ENCODE measurements at places on chromosomes 5 and 9. TPM values are rescaled to one million over a fixed set of nuclear protein-coding genes. Genes with fewer than 3 reads are reported as not detected.

The NOXA1 gene
- 0.43 TPM for polyA plus RNA-seq

The CARTPT gene
- polyA plus RNA-seq: not detected

The PCDHA9 gene
- 0.01 TPM for polyA plus RNA-seq

The CDX1 gene
- not detected for polyA plus RNA-seq

The SLC36A3 gene
- polyA plus RNA-seq: not detected

The CSF2 gene
- not detected for polyA plus RNA-seq

The DMGDH gene
- 0.80 TPM for polyA plus RNA-seq

The IFNA2 gene
- not detected for polyA plus RNA-seq

The NUTM2G gene
- not detected for polyA plus RNA-seq

The SLC30A5 gene
- 11.5 TPM for polyA plus RNA-seq

The FGF1 gene
- polyA plus RNA-seq: 0.69 TPM

The ERCC8 gene
- polyA plus RNA-seq: 4.7 TPM

The CDH12 gene
- not detected for polyA plus RNA-seq

The C8G gene
- 6.0 TPM for polyA plus RNA-seq

The SLC6A7 gene
- not detected for polyA plus RNA-seq

The BNC2 gene
- polyA plus RNA-seq: 1.3 TPM

The BARX1 gene
- polyA plus RNA-seq: not detected

The GRIN1 gene
- polyA plus RNA-seq: not detected

The NIPAL4 gene
- polyA plus RNA-seq: 0.03 TPM

The NSG2 gene
- polyA plus RNA-seq: 2.1 TPM

The CDH9 gene
- not detected for polyA plus RNA-seq

The CMYA5 gene
- polyA plus RNA-seq: 290 TPM

The NEURL1B gene
- 8.0 TPM for polyA plus RNA-seq

The OTULINL gene
- 0.52 TPM for polyA plus RNA-seq

The IL3 gene
- polyA plus RNA-seq: not detected

The TAF11L6 gene
- polyA plus RNA-seq: not detected

The IL9 gene
- polyA plus RNA-seq: not detected

The LURAP1L gene
- polyA plus RNA-seq: 2.3 TPM

The ZDHHC21 gene
- polyA plus RNA-seq: 2.2 TPM

The IL7R gene
- polyA plus RNA-seq: 0.25 TPM

The SLC6A18 gene
- not detected for polyA plus RNA-seq

The TBC1D13 gene
- 15.3 TPM for polyA plus RNA-seq

The PGM5 gene
- polyA plus RNA-seq: 3.7 TPM

The TMEM232 gene
- polyA plus RNA-seq: 0.58 TPM
